Choroid plexus epithelial cell (primary cell): ENCODE measurements at places on chromosomes 4 and X.

- peak; percentile 39 for DNase-seq
These were observed 469.0 kb downstream of the IDS start for GRCh38 chrX:149036086-149036485.

GRCh38 chr4:137069473-137069872 is 462.8 kb downstream of the PCDH18 start:
- no peak for DNase-seq

GRCh38 chrX:112233164-112233563 is 150.6 kb upstream of the TRPC5 start:
- DNase-seq: no peak

GRCh38 chr4:68342134-68342533 is 7.8 kb downstream of the YTHDC1 start:
- peak; percentile 90 for DNase-seq

DNA sequence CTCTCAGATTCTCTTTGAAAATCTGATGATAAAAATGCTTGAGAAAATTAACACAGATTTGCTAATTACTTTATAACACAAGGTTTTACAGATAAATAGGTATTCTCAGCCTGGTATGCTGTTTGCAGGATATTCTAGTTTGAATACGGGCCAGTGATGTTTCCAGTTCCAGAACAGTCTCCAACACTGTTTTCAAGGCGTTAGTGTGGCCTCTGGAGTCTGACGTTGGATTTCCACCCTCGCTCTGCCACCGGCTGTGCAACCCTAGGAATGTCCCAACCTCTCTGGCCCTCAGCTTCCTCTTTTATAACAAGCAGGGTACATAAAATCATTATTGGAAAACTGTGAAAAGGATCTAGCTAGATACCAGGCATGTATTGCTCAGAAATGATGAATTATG is 23.8 kb upstream of the CYP4V2 start:
- DNase-seq: no peak

DNA sequence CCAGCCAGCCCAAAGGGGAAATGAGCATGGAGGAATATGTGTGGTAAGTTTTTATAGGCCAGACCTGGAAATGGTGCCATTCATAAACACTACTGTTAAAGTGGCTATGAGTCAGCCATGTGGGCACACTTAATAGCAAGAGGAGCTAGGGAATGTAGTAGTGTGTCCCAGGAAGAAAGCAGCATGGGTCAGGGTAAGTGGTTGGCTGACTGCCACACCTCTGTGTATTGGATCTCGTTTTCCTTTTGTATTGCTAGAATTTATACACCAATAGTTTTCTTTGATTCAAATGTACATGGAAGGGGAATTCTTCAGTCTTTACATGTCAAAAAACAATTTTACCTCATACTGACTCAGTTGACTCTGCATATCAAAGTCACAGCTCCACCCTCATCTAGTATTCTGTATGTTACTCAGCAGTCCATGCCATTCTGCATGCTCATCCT is 22.9 kb upstream of the SGMS2 start:
- no peak for DNase-seq

DNA sequence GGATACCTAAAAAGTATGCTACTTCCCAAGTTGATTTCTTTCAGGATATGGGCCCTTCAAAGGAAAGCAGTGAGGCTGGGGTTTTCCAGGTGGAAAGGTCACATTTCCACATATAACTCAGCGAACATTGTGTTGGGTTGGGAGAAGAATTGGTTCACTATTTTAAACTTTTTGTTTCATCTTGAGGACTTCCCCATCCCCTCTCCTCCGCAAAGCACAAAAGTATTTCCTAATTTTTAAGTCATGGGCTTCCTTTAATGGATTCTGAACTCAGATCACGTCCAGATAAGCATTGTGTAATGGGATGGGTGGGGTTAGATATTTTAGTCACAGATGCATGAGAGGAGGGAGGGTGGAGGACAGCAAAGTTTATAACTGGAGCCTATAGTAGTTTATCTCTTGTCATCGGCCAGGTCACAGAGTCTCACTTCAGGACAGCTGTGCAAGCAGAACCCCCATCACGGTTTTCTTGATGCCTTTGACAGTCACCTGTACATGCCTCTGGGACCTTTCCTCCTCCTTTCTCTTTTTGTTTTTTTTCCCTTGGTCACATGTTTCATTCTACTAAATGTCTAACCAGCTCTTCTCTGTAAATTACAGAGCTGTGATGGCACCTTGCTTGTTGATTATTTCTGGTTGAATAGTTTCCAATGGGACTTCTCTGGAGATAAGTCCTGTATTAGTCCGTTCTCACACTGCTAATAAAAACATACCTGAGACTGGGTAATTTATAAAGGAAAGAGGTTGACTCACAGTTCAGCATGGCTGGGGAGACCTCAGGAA is 115.4 kb downstream of the PTTG2 start:
- peak; percentile 61 for DNase-seq

DNA sequence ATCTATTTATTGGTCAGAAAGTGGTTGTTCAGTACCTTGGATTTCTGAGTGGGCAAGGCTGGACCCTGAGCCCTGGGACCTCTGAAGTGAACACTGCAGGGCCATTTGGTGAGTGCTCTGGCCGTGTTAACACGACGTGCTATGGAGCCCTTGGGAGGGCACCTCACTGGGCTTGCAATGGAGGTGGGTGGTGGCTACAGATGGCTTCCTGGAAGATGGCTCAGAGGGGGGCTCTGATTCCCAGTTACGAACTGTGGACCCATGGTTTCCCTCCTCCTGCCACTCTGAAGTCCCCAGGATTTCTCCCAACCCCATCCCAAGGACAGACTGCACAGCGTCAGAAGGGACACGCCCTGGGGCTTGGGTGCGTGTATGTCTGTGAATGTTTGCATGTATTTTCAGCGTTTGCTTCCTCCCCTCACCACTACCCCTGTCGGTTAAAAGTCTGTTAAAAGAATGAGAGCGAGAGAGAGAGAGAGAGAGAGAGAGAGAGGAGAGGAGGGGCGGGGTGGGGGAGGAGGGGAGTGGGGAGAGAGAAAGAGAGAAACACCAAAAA is 3.7 kb upstream of the RHOH start:
- no peak for DNase-seq

DNA sequence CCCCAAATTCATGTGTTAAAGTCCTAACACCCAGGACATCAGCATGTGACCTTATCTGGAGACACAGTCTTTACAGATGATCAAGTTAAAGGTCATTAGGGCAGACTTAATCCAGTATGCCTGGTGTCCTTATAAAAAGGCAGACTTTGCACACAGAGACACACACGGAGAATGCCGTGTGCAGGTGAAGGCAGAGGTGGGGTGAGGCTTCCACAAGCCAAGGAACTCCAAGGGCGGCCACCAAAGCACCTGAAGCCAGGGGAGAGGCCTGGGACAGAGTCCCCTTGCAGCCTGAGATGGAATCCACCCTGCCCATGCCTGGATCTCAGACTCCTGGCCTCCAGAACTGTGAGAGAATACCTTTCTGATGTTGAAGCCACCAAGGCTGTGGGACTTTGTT is 26.1 kb upstream of the SORCS2 start:
- DNase-seq: no peak

DNA sequence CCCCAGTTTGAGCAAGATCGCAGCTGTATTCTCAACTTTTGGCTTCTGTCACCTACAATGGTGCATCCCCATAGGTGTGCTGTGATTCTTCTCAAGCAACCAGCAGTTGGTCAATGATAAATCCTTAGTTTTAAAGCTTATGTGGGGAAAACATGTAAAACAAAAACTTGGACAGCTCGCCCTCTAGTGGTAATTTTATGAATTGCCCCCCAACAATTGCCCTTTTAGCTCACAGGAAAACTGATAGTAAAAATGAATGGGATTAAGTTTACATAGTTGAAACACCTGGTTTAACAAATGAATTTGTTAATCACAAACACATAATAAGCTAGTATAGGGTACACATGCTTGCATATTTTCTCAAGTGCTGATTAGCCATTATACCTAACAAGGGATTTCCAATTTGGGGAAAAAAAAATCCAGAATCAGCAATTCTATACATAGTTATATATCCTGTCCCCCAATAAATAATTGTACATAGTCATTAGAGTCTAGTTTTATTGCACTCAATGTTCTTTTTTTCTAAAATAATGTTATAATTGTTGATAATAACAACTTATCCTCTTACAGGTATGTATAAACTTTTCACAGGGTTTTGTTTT is 30.1 kb downstream of the TEX13A start:
- peak; percentile 46 for DNase-seq

DNA sequence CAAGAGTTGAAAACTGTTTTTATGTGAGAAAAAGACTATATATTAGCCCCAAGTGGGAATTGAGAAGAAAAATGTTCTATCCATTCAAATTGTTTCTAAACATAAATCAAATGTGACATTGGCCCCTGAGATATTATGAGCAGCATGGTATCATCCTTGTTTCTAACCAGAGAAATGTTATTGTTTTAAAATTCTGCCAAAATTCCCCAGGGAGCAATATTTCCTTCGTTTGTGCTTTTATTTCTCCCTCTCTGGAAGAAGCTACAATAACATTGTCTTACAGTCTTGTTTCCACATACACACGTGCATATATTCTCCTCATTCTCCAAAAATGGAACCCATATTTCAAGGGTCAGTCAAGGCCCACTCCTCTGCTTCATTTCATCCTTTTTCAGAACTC is 46.7 kb downstream of the MAGEB17 start:
- DNase-seq: peak; percentile 4

DNA sequence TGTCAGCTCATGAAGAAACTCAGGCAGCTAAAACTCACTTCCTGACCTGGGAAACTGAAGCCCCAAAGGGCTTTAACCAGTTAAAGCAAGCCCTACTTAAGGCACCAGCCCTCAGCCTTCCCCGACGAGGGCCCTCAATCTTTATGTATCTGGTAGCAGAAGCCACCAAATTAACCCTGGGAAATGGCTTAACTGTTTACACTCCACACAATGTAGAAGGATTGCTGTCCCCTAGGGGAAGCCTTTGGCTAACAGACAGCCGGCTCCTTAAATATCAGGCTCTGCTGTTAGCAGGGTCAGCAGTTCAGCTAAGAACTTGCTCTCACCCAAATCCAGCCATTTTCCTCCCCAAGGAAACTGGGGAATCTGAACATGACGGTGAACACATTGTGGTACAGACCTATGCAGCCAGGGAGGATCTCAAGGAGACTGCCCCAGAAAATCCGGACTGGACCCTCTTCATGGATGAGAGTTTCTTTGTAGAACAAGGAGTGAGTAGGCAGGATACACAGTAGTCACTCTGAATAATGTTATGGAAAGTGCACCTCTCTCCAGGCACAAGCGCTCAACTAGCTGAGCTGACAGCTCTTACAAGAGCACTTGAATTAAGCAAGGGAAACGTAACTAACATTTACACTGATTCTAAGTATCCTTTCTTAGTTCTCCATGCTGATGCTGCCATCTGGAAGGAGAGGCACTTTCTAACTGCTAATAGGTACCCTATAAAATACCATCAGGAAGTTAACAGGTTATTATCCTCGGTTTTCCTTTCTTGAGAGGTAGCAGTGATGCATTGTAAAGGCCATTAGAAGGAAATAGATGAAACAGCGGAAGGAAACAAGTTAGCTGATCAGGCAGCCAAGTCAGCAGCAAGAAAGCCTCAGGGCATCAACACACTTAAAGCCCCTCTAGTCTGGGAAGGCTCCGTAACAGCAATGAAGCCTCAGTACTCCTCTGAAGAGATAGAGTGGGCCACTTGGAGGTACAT is 9.6 kb upstream of the NAF1 start:
- DNase-seq: no peak

- peak; percentile 75 for DNase-seq
These were observed 17.8 kb upstream of the PAGE2B start for GRCh38 chrX:55056820-55057674.

- DNase-seq: no peak
These were observed 53.9 kb downstream of the FGFBP1 start for GRCh38 chr4:15884666-15885065.

GRCh38 chrX:119755981-119756533 is 2.3 kb upstream of the SOWAHD start:
- DNase-seq: no peak

GRCh38 chr4:10727140-10727880 is 42.7 kb upstream of the CLNK start:
- peak; percentile 49 for DNase-seq

GRCh38 chr4:77197361-77197760 is 40.4 kb downstream of the CCNG2 start:
- no peak for DNase-seq

- DNase-seq: peak; percentile 34
These were observed 208.5 kb downstream of the MAD2L1 start for GRCh38 chr4:119858176-119858575.

- DNase-seq: peak; percentile 84
These were observed 74.6 kb downstream of the MXRA5 start for GRCh38 chrX:3271834-3272186.

DNA sequence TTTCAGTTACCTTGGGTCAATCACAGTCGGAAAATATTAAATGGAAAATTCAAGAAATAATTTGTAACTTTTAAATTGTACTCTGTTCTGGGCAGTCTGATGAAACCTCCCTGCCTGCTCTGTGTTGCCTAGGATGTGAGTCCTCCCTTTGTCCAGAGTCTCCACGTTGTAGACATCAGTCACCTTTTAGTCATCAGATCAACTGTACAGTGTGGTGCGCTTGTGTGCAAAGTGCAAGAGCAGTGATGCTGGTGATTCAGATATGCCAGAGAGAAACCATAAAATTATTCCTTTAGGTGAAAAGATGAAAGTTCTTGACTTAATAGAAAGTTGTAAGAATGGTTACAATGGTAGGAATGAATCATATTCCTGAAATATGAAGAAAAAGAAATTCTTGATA is 1.4 kb downstream of the SPATA4 start:
- peak; percentile 17 for DNase-seq
